ENCODE measurements at places on chromosomes 2 and 18.

DNA sequence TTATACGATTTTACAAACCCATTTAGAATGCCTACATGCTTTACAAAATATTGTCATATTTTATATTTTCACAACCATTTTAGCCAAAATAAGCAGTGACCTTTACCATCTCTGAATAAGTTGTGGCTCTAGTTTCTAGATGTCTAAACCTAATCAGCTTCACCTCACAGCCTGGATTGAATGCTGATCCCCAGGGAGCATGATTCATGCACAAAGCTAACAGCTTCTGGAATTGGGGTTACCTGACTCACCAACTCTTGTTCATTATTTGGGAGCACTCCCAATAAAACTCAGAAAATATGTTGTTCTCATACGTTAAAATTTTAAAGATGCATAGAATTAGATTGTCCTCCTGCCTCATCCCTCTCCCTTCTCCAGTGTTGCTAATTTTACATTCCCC lies 611.7 kb upstream of the NETO1 start:
- no peak for DNase-seq

- no peak for DNase-seq
These were observed 818.0 kb upstream of the ACVR2A start for GRCh38 chr2:147026664-147027295.

DNA sequence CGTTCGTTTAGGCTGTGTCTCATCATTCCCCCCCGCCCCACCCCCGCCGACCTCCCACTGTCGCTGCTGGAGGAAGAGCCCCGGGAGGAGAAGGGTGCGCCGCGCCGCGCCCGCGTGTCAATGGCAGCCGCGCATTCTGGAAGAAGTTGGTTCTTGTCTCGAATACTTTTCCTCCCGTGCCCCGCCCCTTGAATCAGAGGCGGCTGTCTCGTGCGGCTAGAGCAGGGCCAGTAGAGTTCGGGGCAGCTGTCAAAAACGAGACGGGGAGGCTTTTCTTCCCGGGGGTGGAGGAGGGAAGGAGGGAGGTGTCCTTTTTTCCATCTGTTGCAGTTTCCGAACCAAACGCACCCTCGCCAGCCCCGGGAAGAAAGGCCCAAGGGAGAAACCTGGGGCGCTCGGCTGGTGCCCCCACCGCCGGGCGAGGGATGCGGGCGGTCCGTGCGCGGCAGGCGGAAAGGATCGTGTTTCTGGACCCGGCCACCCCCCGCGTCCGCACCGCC lies 410 bp upstream of the TGIF1 start:
- peak; percentile 87 for DNase-seq

- no peak for DNase-seq
These were observed 181.9 kb upstream of the HAAO start for GRCh38 chr2:42974169-42974720.

GRCh38 chr2:4967206-4967605 lies 725.0 kb upstream of the SOX11 start:
- DNase-seq, result no peak

DNA sequence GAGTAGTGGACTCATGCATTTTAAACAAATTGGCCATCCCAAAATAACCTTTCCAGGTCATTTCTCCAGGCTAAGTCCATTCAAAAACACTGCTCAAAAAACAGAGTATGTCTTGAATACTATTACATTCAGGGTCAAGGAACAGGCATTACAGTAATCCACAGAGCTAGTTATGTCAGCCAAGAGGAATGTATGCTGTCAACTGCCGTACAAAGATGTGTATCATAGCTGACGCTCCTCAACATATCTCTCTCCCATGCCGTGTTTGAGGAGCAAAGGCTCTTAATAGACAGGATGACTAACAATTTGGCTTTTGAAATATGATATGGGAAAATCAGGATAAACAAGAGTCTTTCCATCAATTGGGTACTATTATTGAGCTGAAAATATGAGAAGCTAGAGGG lies 68.8 kb upstream of the KCTD1 start:
- DNase-seq, result no peak

GRCh38 chr2:64106481-64106880 lies 37.7 kb downstream of the PELI1 start:
- no peak for DNase-seq

GRCh38 chr2:118632921-118633320 lies 214.5 kb downstream of the EN1 start:
- no peak for DNase-seq

DNA sequence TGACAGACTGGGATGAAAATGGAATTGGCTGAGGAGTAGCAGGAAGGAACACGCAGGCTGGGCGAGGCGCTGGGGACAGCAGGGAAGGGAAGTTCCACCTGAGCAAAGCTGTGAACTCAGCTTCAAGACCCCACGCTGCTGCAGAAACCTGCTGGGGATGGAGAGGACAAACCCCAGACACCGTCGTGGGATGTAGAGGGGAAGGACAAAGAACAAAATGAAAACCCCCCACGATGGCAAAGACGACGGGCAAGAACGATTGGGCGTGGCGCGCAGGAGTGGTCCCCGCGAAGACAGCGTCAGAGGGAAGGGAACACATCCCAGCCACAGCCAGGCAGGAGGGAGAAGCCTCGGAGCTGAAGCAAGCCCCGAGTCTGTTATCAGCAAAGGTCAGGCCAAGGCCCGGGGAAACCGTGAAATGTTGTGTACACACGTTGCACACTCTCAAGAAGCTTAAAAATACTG lies 222.9 kb downstream of the NDUFA10 start:
- DNase-seq, result peak; percentile 32

DNA sequence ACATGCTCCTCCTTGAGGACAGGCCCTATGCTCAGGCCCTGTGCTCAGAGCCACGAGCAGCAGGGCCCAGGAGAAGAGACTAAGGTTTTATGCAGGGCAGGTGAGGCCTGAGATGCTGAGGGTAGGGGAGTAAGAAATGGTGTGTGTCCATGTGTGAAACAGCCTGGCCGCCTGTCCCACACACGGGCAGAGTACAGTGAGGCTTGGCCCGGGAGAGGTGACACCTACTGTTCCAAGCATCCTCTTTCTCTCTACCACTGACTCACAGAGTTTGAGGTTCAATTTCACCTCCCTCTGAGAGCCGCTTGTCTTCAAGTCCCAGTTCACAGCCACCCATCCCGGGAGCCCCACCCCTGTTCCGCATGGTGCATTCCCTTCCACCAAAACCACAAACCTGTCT lies 54.1 kb downstream of the ADNP2 start:
- DNase-seq, result no peak

DNA sequence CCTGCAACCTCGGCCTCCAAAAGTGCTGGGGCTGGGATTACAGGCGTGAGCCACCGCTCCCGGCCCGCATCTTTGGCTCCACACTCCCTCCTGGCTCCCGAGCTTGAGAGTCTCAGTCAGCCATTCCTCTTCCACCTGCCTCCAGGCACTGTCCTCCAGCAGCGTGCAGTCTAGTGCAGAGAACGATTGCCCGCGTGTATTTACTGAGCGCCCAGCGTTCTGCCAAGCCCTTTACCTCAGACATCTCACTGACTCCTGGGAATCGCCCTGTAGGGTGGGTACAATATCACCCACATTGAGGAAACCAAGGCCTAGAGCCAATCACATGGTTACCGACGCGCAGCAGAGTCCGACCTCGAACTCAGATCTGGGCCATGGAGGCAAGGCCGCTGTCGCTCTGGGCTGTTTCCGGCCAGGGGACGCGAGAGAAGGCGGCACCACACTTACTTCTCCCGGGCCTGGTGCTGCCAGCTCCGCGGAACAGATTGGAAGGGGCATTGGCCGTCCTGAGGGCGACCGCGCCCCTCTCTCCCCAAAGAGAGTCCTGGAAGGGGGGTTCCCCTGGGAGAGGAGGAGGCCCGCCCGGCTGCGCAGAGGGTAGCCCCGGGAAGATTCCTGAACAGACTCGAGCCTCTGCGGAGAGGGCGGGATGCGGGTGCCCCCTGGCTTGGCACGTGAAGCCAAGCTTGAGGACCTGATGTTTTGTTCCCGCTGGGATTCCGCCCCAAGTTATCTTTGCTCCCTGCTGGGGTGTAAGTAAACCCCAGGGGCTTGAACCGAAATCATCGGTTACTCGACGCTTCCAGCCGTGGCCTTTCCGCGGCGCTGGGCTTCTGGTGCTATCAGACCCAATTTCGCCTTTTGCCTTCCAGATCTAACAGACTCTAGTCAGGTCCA lies 5.2 kb upstream of the DLX2 start:
- DNase-seq, result peak; percentile 61

DNA sequence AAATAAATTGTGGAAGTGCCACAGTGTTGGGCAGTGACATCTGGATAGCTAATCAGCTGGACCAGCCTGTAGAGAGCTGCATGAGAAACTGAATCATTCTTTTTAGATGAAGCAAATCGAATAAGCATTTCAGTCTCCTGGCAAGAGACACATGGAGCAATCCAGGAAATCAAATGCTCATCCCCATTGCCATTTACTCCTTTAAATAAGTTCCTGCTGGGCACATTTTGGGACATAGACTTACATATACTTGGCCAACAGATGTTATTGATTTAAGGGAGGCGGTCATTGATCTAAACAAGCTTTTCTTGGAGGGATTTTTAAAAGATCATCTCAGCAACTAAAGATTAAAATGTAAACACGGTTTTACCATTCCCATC lies 307.1 kb downstream of the STK39 start:
- no peak for DNase-seq

GRCh38 chr18:33605250-33605649 lies 27.2 kb downstream of the ASXL3 start:
- no peak for DNase-seq

DNA sequence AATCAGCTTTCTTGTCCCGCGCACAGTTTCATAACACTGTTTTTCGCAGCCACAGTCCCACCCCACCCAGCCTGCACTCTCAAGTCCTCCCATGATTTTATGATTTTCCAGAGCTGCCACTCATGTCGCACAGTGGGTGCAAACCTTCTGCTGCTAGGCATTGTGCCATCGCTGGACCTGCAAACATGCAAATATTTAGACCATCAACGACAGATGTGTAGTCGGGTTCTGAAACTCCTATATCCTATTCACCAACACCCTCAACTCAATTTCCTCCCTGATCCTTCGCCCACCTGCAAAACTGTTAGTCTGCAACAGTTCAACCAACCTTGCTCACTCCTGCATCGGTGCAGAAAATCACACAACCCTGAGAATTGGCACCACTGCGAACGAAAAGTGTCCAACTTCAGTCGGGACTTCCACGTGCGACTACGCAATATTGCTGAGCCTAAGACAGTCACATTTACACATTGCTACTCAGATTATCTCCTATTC lies 871 bp upstream of the ALS2 start:
- DNase-seq, result peak; percentile 58

- no peak for DNase-seq
These were observed 95.9 kb downstream of the SLC4A3 start for GRCh38 chr2:219723311-219723710.

- no peak for DNase-seq
These were observed 1471.8 kb downstream of the LRP1B start for GRCh38 chr2:140658760-140659692.

GRCh38 chr2:103327386-103327785 lies 565.6 kb downstream of the TMEM182 start:
- no peak for DNase-seq

DNA sequence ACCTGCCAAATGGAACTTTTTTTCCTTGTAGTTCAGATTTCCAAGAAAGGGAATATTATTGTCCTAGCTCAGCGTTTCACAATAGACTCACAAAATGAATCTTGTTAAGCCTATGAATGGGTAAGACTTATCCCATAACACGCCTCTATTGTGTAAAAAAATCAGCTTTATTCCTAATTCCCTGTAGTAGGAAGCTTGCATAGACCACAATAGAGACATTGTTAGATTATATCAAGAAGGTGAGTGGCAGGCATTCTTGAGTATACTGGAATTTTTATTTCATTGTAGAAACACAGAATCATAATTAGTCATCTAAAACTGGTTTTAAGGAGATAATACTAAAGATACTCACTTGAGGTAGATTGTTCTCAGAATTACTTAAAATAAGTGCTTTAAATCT lies 46.5 kb upstream of the SLC30A6 start:
- DNase-seq, result no peak

DNA sequence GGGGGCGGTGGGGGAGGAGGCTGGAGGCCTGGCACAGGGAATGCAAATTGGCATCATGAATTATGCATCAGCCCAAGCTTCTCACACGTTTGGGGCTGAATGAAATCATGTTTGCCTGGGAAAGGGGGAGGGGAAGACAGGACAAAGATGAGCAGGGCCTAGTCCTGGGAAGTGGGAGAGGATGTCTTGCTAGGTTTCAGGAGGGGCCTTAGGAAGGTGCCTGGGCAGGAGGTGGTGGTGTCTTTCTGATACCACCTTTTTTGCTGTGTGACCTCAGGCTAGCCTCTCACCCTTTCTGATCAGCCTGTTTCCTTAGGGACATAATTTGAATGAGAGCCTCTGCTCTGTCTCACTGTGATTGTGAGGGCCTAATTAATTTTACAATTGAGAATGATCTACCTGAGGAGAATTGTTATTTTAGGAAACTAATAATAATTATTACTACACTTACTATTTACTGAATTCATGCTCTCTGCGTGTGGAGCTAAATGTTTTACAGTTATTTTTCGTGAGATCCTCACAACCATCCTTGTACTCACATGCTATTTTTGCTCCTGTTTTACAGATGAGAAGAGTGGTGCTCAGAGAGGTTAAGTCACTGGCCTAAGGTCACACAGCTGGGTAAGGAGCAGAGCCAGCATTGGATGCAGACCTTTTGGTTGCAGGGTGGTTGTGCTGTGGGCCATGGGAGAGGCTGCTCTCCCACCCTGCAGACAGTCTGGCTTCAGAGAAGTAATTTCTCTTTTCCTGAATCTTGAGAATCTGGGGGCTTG lies 39.6 kb downstream of the INHBB start:
- DNase-seq, result no peak

GRCh38 chr2:58107803-58108710 lies 61.5 kb downstream of the VRK2 start:
- DNase-seq, result no peak

GRCh38 chr2:224973112-224974016 lies 68.9 kb downstream of the DOCK10 start:
- DNase-seq, result no peak

DNA sequence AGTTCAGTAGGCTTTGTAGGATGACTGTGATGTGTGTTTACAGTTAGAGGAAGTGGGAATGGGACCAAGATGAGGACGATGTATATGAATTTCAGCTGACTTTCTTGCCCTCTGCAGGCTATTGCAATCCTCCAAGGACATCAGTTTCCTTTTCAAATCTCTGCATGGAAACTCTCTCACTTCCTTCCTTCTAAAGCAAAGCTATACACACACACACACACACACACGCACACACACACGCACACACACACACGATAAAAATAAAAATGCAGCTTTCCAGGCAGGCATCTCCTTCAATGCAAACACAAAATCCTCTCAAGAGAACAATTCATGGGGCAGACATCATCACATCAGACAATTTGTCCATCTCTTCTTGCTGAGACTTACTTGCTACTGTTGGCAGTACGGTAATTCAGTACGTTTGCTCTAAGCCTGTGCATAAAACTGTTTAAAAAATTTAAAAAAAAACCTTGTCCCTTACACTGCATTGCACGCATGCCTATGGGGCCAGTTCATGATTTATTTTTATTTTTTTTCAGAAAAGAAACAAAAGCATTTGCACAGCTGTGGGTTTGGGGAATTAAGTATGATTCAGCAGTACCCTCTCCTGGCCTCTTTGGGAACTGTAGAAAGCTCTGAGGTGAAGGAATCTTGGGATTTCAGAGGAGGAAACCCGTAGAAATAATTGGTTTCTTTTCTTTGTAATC lies 27.1 kb upstream of the ICOS start:
- DNase-seq, result no peak
